ENCODE measurements at places on chromosomes 1 and 21.

DNA sequence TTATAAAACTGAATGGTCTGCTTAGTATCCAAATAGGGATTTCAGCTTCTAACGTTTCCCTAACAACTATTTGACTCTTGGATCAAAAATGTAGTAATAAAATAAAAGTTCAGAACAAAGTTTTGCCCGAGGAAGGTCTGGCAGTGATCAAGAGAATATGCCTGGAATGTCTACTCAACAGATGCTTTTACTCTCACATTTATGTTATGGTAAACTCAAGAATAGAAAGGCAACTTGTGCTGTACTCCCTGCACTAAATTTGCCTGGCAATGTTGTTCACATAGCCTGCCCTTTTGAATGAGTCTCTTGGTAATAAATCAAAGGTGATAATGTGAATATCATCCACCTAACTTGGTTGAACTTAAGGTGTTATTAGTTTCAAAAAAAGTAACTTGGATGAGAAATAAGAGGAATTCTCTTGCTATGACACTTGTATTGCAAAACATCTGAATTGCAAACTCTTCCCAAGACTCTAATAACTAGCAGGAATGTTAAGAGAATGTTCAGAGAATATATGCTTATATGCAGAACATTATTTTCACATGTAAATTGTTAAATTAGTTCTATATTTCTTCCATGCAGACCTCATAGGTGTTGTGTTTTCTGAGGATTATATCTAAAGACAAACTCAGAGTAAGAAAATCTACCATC, 215.8 kb downstream of the COL24A1 start:
- no peak for DNase-seq

DNA sequence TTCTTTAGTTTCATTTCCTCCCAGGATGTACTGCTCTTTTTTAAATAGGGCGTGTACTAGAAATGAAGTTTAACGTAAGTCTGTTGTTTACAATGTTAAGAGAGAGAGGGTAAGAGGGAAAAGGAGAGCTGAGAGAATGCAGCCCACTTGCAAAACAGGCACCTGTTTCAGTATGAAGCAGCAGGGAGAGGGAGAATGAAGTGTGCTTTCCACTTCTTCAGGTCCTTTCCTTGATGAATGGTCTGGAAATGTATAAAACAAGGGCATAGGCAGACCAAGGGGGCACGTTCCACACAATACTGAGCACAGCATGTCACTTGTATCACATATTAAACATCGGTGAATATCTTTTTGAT, 2.0 kb downstream of the KCNA3 start:
- DNase-seq = peak; percentile 45

DNA sequence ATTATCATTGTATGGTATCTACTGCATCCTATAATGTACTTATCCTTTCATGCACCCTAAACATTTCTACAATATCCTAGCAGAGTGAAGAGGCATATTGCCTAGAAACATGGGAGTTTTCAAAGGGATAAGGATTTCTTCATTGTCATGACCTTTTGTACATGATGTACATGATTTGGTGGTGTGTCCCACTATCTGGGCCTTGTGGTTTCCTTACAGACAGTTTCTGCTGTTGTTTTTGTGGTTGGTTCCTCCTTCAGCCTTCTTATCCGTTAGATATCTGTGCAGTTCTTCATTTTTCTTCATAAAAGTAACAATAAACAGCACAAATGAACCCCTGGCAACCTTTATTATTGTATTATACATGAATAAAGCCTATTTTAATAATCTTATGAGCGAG, 70.4 kb upstream of the BACH1 start:
- no peak for DNase-seq

- DNase-seq = no peak
These were observed 65.2 kb upstream of the TINAGL1 start for GRCh38 chr1:31510853-31511789.

DNA sequence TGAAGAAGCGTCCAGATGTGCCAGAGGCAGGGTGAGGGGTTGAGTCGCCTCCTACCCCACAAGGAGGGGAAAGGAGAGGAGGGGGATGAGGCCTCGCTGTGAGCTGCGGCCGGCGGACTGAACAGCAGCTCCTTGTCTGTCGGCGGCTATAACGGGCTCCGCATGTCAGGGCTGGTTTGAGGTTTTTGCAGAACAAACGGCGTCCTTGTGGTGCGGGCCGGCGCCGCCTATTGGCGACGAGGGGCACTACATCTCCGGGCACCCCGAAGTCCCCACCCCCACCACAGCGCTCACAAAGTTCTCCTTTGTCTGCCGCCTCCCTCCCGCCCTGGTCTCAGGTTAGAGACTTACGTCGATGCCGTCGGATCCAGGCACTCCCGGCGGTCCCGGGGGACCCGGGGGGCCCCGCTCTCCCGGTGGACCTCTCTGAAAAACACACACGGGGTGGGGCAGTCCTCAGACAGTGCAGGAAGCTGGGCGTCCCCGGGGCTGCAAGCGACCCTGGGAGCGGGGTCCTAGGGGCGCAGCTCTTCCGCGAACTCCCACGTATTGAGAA, 1.8 kb downstream of the COL9A2 start:
- DNase-seq = peak; percentile 94

DNA sequence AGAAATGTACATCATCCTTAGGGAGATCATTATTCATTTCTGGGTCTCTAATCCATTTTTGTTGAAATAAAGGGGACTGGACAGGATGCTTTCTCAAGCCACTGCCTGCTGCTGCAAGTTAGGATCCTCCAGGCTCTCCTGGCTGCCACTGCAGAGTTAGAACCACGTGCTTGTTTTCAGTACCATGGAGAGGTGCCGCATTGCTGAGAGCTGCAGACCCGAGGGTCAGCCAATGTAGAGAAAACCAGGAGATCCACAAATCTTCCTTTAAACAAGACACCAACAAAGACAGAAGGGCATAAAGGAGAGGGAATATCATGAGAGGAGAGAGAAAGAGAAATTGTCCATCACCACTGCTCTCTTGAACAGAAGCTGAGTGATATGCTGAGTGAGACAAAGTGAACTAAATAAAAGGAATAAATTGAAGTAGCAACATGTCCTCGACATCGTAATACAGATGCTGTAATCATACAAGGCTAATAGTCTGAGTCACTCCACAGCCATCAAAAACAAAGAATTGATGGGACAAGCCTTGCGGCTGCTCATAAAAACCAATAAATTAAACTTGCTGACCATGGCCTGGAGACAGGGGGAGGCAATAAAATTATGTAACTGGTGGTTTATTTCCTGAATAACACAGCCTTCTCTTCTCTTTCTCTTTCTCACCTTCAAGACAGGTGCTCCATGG, 255.7 kb downstream of the OMA1 start:
- DNase-seq = no peak

DNA sequence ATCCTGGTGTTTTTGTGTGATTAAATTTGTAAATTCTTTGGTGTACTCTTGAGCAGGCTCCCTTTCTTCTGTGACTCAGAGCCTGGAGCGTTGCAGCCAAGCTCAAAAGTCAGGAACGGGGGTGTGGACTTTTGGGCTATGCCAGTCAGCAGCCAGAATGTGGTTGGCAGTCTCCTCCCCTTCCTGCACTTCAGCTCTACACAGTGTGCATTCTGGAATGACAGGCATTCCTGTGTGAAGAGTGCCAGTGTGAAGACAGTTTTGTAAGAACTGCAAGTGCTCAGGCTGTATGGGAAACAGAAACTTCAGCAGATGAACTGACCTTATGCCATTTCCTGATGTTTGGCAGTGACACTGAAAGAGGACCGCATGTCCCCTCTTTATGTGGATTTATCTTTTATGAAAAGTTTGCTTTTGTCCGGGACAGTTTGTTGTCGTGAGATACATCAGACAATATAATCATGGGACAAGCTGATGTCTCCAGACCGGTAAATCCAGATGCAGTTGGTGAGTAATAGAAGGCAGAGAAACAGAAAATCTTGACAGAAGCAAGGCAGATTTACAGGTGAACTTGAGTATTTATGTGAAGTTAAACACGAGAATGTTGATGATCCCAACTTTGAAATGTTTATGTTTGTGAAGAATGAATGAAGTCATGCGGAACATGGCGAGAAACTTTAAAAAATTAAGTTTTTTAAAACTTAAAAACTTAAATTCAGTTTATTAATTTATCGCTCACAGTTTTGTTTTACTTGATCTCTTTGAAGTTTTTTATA, 67.7 kb upstream of the RCC1 start:
- DNase-seq = no peak

DNA sequence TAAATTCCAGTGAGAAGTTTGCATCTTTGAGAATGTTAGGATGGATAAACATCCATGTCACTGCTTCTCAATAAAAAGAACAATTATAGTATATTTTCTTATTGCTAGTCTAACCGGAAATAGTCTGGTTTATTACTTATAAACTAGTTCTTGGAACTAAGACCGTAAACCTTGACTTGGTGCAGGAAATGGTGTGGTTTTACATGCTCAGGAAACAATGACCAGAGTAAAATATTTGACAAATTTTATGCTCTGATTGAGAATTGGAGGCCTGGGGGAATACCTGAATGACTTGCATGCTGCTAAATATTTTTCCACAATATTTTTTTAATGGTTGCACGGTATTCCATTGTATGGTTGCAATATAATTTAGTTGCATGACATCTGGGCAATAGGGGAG, 76.3 kb downstream of the XCL2 start:
- DNase-seq = no peak

DNA sequence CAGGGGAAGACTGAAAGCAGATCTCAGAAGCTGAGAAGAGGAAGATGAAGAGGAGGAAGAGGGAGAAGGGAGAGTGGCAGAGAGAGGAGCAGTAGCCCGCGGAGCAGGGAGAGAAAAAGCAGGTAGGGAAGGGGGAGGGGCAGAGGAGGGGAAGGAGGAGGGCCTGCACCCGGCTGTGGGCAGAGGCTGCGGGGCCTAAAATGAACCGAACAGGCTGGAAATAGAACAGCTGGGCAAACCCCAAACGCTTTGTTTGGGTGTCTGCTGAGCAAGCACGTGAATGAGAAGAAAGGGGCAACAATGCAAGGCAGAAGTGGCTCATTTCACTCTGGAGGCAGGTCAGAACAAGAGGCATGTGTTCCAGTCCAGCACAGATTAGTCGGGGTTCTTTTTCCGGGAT, 33.5 kb downstream of the KCNC4 start:
- no peak for DNase-seq

- DNase-seq = no peak
These were observed 753.3 kb downstream of the LTN1 start for GRCh38 chr21:28239340-28239739.

DNA sequence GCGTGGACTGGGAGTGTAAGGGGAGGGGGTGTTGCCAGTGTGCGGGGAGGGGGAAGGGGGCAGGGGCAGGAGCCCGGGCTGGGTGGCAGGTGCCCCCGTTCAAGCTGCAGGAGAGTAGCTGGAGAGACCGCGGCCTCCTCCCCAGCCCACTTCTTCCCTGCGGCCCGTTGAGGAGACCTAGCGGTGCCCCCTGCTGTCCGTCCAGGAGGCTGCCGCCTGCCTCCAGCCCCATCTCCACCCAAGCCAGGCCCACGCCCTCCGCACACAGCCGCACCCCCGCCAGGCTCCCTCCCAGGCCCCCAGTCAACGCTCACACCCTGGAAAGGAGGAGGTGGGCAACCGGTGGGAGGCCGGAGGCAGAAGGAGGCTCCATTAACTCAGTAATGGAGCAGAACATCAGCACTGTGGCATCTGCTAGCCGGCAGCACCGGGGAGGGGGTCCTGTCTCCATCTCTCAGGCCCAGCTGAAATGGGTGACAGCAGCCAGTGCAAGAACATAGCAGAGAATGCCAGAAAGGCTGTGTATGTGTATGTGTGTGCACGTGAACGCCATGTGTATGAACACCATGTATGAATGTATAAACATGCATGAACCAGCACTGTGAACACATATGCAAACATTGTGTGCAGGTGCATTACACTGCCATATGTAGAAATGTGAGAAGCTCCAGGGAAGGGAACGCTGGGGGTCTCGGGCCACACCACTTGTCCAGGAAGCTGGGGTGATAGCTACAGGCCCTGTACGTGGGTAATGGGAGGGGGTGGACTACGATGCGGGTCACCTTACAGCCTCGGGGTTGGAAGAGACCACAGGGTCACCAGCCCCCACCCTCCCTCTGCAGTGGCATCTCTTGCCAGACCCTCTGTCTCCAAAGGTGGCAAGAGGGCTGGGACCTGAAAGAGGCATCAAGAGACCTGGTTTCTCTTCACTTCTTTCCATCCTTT, 84.6 kb downstream of the SYT2 start:
- DNase-seq = peak; percentile 67

DNA sequence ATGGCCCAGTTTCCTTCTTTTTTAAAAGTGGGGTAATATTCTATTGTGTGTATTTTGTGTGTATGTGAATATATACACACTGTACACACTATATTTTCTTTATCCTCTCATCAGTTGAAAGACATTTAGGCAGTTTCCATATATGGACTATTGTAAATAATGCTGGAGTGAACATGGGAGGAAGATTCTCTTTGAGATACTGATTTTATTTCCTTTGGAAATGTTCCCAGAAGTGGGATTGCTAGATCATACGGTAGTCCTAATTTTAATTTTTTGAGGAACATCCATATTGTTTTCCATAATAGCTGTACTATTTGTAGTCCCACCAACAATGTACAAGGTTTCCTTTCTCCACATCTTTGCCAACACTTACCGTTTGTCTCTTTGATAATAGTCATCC, 51.0 kb downstream of the F3 start:
- no peak for DNase-seq

DNA sequence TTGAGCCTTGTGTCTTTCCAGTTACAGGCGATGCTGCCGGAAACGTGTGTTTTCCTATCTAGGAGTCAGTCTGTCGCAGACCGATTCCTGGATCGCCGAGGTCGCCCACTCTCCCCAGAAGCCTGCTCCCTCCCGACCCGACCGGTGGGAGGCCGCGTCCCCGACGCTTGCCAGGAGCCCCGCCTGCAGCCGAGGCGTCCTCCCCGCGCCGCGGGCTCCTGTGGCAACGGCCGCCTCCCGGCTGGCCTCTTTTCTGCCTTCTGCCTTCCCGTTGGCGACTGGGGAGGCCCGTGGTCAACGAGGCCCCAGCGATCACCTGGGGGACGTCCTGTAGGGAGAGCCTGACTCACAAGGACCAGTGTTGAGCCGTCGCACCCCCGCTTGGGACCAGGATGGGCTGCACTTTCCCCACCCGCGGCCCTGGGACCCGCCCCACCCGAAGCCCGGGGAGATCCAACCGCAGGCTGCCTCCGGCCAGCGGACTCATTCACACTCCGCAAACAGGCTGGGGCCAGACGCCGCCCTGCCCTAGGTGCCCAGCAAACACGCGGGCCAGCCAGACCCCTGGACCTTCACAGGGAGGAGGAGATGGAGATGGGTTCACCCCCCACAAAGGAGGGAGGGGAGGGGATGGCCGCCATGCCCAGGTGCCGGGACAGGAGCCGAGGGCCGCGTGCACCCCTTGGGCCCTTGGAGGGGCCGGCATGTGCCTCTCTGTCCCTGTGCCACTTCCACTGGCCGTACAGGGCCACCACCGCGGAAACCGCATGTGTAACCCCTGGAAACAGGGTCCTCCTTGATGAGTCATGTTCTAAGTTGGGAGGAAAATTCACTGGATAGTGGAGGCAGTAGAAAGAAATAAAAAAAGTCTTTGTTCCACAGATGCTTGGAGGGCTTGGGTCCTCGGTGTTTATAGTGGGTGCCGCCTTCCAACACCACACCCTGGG, 7.2 kb upstream of the COL6A1 start:
- DNase-seq = no peak

Data from activated T-cell treated with anti-CD3 and anti-CD28 coated beads, Interleukin-2, amount 50 U/mL, for 48 hours (primary cell).